CD4-positive, CD25-positive, alpha-beta regulatory T cell (primary cell): ENCODE measurements at places on chromosomes 7 and 10.

DNA sequence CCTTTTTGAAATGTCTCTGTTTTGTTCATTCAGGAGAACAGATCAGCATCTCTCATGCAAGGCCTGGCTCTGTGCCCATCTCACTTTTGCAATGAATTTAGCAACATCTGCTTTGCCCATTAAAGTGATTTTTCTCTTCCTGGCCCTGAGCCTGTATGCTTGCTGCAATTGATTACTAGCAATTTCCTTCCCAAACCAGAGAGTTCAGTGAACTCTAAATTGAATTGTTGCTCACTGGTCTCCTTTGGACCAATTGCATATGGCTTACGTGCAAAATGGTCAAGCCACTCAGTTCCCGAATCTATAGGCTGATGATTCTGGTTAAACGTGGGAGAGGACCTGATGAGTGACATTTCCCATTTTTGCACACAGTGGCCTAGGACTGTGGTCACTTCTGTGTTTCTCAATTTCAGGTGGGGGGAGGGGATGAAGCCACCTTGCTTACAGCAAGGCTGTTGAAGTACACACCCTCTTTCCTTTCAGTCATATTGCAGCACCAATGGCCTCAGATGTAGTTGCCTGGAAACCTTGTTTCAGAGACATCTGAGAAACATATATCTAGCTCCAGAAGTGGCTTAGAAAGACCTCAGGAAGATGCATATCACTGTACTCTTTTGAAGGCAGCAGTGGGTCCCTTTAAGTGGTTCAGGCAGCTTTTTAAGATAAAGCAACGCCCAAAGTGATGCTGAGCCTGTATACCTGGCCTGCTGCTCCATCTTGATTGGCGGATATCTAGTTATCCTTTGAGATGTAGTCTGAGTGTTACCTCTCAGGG, 201.4 kb downstream of the PTEN start:
- no peak overlapping the region for H3K4me3 ChIP-seq
- no peaks in the 10 kb centered on the region for H3K27me3 ChIP-seq
- no peaks in the 10 kb centered on the region for H3K36me3 ChIP-seq

- H3K4me3 ChIP-seq = no peak overlapping the region
- H3K27ac ChIP-seq = no peak overlapping the region
- H3K36me3 ChIP-seq = no peaks in the 10 kb centered on the region
- no peak for DNase-seq
- H3K27me3 ChIP-seq = no peaks in the 10 kb centered on the region
Observed at GRCh38 chr7:107499731-107500130, 29.9 kb downstream of the GPR22 start.

DNA sequence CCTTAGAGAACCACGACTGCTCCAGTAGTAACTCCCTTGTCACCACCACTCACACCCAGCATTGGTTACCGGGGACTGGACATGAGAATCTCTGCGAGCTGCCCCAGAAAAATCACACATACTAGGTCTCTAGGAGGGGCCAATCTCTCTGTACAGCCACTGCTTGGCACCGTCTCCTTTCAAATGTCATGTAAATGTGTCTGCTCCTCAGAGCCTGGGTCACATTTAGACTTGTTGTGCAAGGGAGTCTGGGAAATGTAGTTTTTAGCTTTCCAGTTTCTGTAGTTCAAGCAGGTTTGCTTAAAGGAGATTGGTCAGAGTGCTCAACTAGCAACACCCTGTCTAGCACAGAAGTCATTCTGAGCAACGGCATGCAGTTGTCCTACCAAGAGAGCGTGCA, 60.0 kb downstream of the CHN2 start:
- DNase-seq = no peak
- no peak overlapping the region for H3K27ac ChIP-seq
- no peaks in the 10 kb centered on the region for H3K36me3 ChIP-seq

DNA sequence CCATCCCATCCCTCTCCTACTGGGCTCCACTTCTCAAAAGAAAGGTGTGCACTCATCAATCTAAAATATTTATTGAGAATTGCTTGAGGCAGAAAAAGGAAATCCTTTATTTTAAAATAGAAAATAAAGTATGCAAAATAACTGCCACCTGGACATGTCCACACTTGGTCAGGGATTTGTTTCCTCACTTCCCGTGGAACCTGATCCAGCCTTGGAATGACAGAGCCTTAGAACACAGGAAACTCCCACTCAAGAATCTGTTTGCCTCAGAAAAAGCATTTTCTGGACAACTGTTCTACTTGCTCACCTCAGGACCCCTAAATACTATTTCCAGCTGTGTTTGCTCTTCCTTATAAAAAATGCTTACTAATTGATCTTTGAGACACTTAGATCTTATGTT, 29.0 kb downstream of the AKR1C8 start:
- H3K27ac ChIP-seq = no peak overlapping the region
- no peaks in the 10 kb centered on the region for H3K36me3 ChIP-seq
- H3K4me3 ChIP-seq = no peak overlapping the region
- H3K27me3 ChIP-seq = no peaks in the 10 kb centered on the region
- no peak for DNase-seq

- DNase-seq = no peak
- no peak overlapping the region for H3K4me3 ChIP-seq
- H3K27ac ChIP-seq = no peak overlapping the region
- H3K4me1 ChIP-seq = no peaks in the 10 kb centered on the region
- no peaks in the 10 kb centered on the region for H3K27me3 ChIP-seq
Observed at GRCh38 chr10:25142116-25142864, 32.5 kb upstream of the GPR158 start.

GRCh38 chr10:63273577-63273976, 140.4 kb downstream of the NRBF2 start:
- H3K27me3 ChIP-seq = no peaks in the 10 kb centered on the region
- DNase-seq = peak; percentile 47
- H3K4me3 ChIP-seq = peak overlapping the region; percentile 66
- H3K27ac ChIP-seq = peak overlapping the region; percentile 64

- no peaks in the 10 kb centered on the region for H3K4me1 ChIP-seq
- no peak overlapping the region for H3K27ac ChIP-seq
- no peak overlapping the region for H3K4me3 ChIP-seq
Observed at GRCh38 chr7:26696978-26697377, 167.4 kb downstream of the SKAP2 start.

GRCh38 chr7:34041707-34042106, 136.4 kb downstream of the BMPER start:
- H3K27ac ChIP-seq = no peak overlapping the region
- H3K4me1 ChIP-seq = no peaks in the 10 kb centered on the region
- H3K4me3 ChIP-seq = no peak overlapping the region
- no peak for DNase-seq

- H3K27ac ChIP-seq = no peak overlapping the region
- H3K4me1 ChIP-seq = no peaks in the 10 kb centered on the region
- DNase-seq = no peak
- no peaks in the 10 kb centered on the region for H3K27me3 ChIP-seq
Observed at GRCh38 chr10:91555455-91555854, 77.4 kb downstream of the PPP1R3C start.

DNA sequence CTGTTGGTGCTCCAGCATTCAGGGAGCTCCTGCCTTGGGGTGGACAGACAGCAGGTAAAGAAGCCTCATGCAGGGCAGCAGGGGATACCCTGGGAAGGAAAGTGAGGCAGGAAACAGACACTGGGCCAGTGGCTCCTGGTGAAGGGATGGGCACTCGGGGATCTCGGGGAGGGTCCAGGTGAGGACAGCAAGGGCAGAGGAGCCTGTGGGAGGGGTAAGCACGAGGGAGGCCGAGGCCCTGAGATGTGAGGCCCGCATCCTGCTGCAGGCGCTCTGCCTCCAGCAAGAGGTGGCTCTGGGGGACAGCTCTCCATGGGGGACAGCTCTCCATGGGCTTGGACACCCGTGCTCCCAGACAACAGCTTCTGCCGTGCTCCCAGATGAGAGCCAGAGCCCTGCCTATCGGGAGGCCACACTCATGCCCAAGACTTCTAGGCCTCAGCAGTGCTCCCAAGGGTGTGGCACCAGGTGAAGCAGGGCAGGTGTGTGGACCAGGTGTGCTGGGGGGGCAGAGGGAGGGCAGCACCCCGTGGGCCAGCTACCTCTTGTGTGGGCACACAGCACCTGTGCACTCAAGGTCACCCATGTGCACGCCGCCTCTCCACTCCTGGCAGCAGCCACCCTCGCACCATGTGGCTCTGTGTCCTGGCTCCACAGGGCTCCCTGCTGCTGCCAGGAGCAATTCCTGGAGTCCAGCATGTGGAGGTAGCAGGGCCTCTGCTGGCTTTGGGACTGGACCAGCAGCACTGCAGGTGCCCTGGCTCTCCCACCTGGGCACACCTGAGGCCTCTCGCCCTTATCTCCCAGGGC, 93.6 kb upstream of the INSIG1 start:
- peaks cover 19% of the 10 kb centered on the region for H3K4me1 ChIP-seq
- no peaks in the 10 kb centered on the region for H3K36me3 ChIP-seq
- DNase-seq = no peak
- H3K27me3 ChIP-seq = no peaks in the 10 kb centered on the region
- no peak overlapping the region for H3K4me3 ChIP-seq

- H3K27me3 ChIP-seq = no peaks in the 10 kb centered on the region
- H3K36me3 ChIP-seq = no peaks in the 10 kb centered on the region
- H3K4me1 ChIP-seq = no peaks in the 10 kb centered on the region
- no peak for DNase-seq
- H3K4me3 ChIP-seq = no peak within 1 kb of the TSS
- H3K27ac ChIP-seq = no peak within 1 kb of the TSS
Observed at GRCh38 chr10:70785190-70785589, at the start of gene TBATA. Gene TBATA, minus strand, starts transcription at chr10:70785377. Its CDS starts 1,998 bp downstream, at chr10:70783379.

- no peak overlapping the region for H3K4me3 ChIP-seq
- peaks cover 2% of the 10 kb centered on the region for H3K27me3 ChIP-seq
- no peaks in the 10 kb centered on the region for H3K4me1 ChIP-seq
Observed at GRCh38 chr10:88562152-88562551, 21.0 kb downstream of the RNLS start.

GRCh38 chr10:108848046-108848445, 1075.3 kb downstream of the XPNPEP1 start:
- DNase-seq = no peak
- no peaks in the 10 kb centered on the region for H3K4me1 ChIP-seq
- H3K36me3 ChIP-seq = no peaks in the 10 kb centered on the region

DNA sequence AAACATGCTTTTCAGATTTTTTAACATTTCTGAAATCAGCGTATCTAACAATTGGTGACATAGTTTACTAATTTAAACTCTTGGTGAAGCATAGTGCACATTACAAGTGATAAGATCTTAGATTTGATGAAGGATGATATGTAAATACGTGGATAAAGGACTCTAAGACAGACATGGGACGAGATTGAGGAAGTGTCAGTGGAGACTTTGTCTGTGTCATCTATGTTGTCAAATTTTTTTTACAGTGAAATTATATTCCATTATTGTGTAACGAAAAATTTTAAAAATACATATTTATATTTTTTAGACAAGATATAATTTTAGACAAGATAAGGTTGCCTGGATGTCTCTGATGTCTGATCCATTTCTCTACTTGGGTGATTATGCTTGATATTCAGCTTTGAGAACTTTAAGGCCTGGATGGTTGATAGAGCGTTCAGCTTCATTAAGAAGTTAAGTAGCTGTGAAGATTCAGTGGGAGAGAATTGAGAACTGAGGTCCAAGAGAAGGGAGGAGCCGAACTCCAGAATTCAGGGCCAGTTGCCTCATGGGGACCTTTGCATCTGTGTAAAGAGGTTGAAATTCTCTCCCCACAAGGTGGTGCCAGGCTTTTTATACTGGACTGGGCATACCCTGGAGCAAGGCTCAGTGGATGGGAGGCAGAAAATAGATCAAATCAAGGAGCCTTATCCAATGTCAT, 62.7 kb downstream of the KAT6B start:
- H3K4me1 ChIP-seq = no peaks in the 10 kb centered on the region
- no peaks in the 10 kb centered on the region for H3K36me3 ChIP-seq
- no peaks in the 10 kb centered on the region for H3K27me3 ChIP-seq
- no peak overlapping the region for H3K27ac ChIP-seq
- no peak overlapping the region for H3K4me3 ChIP-seq

DNA sequence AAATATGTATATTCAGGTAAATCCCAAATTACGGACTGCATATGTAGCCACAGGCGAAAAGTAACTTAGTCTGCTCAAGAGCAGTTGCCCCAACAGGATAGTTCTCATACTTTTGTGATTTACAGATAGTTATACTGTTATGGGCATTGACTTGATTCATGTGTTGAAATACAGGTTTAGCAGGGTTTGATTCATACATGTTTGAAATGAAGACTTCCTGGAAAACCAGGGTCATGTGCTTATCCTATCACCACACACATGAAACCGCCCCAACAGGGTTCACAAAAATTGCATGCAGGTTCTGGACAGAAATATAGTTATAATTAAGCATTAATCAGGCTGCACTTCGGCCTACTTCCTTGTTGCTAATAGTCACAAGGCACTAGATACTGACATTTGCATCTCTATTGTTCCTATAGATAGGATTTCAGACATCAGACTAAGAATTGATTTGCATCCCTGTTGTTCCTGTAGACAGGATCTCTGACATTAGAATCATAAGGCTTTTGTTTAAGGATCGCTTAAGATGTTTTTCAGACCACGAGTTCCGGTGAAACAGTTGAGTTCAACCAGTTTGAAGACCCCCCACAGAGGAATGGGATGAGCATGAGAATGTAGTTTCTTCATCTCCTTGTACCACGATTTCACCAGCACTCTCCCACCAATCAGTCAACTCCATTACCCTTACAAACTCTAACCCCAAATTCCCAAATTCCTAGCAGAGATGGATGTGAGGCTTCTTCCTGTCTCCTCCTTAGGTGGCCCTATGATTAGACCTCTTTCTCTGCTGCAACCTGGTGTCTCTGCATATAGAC, 2.0 kb upstream of the ZNF398 start:
- H3K36me3 ChIP-seq = no peaks in the 10 kb centered on the region
- no peak overlapping the region for H3K4me3 ChIP-seq
- H3K27me3 ChIP-seq = no peaks in the 10 kb centered on the region
- peaks cover 24% of the 10 kb centered on the region for H3K4me1 ChIP-seq
- H3K27ac ChIP-seq = no peak overlapping the region
- no peak for DNase-seq

GRCh38 chr10:58201704-58202103, 66.0 kb downstream of the IPMK start:
- no peaks in the 10 kb centered on the region for H3K27me3 ChIP-seq
- no peak overlapping the region for H3K27ac ChIP-seq
- no peaks in the 10 kb centered on the region for H3K36me3 ChIP-seq
- H3K4me3 ChIP-seq = no peak overlapping the region
- no peak for DNase-seq

DNA sequence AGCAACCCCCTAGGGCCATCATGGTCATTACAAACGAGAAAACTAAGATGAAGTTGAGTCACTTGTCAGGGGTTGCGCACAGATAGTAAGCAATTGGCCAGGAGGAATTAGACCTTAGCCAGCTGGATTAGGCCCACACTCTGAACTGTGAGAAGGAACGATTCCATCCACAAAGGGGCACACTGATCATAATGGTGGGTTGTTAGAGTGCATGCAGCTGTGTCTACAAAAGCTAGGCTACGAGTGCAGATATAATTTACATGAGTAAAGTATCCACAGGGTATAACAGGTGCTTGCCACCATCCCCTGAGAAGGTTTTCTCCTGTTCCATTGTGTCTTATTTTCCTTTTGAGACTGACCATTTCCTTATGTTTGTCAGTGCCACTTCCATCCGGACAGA, 16.6 kb upstream of the FAM170B start:
- no peak overlapping the region for H3K4me3 ChIP-seq
- no peaks in the 10 kb centered on the region for H3K4me1 ChIP-seq
- DNase-seq = no peak
- no peak overlapping the region for H3K27ac ChIP-seq

GRCh38 chr10:68957654-68958053, 1.7 kb downstream of the DDX21 start:
- peaks cover 28% of the 10 kb centered on the region for H3K4me1 ChIP-seq
- no peak for DNase-seq
- H3K4me3 ChIP-seq = peak overlapping the region; percentile 99
- H3K27ac ChIP-seq = peak overlapping the region; percentile 99
- no peaks in the 10 kb centered on the region for H3K27me3 ChIP-seq

GRCh38 chr10:99682752-99683151, 23.4 kb downstream of the ENTPD7 start:
- H3K36me3 ChIP-seq = peaks cover 17% of the 10 kb centered on the region
- H3K4me3 ChIP-seq = no peak overlapping the region
- no peak overlapping the region for H3K27ac ChIP-seq
- peaks cover 3% of the 10 kb centered on the region for H3K4me1 ChIP-seq
